Stomach (tissue), 19 donors: ENCODE measurements at places on chromosomes 1 and 21. TPM values are rescaled to one million over a fixed set of nuclear protein-coding genes. Genes with fewer than 3 reads are reported as not detected.
A peak's percentile ranks its signal among the peaks of the same experiment; 100 is the strongest.

DNA sequence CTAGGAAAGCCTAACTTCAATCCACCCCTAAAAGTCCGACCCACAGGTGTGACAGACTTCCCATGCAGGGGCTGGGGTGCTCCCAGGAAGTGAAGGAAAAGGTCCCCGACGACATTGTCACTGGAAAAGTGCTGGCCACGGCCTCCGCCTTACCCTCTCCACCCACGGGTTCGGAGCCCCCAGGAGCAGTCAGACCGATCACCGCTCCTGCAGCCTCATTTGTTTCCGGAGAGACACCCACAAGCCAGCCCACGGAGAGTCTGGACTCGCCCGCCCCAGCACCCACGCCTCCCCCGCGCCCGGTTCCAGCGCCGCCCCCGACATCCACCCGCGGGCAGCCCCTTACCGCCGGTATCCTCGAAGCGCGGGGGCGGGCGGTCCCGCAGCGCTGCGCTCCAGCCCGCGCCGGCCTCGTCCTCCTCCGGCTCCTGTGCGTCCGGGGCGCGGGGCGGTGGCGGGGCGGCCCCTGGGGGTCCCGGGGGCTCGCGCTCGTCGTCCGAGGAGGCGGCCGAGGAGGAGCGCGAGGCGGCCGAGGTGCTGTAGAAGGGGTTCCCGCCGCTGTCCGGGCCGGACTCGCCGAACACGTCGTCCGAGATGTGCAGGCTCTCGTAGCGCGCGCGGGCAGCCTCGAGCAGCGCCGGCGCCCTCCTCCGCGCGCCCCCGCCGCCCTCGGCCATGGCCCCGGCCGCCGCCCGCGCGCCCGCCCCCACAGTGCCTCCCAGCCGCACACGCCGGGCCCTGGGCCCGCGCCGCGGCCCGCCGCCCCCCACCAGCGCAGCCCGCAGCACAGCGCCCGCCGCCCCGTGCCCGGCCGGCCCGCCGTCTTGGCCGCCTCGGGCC, 660 bp downstream of the PGBD5 start:
- DNase-seq: no peak

- DNase-seq: peak; percentile 63
Observed at GRCh38 chr1:54371038-54371941, 34.9 kb downstream of the SSBP3 start.

Gene C4BPB
- not detected for total RNA-seq

Gene SPATA6
- total RNA-seq: 20.4 TPM

DNA sequence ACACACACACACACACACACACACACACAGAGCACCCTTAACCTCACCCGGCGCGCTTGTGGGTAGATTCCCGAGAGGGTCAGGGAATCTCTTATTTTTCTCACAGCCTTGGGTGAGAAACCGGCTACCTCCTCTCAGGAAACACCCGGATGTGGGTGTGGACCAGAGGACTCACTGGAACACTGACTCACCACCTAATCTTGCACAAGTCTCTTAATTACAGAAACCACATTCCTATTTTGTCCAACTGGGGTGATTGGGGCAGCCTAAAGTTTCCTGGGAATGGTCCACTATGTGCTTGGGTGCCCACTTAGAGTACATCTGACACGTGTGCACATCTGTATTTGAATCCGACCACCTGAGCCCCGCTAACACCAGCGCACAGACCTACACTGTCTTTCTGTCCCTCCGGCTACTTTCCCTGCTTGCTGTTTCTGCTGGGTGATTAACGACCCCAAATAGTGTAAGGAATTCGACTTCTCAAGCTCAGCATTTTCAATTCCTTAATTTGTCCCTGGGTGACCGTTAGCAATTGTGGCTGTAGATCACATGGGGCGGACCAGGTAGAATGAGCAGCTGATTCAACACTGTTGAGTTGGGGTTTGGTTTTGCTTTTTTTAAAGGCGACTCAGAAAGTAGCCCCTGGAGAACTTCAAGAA, 14.0 kb upstream of the TBX15 start:
- DNase-seq: no peak

- no peak for DNase-seq
Observed at GRCh38 chr1:218636548-218636947, 291.4 kb downstream of the TGFB2 start.

DNA sequence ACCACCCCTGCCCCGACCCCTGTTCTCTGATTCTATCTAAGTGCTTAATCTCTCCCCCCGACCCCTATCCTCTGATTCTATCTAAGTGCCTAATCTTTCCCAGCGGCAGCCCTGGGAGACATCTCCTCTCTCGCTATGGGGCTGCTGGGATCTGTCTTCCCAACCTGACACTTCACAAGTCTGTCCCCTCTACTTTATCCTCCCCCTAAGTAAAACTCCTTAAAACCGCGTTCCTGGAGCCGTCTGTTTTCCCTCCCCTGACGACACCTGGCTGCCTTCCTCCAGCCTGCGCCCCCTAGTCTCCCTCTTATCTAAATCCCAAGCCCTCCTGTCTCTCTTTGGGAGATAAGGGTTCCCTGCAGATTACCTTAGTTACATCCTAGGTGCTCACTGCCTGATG, 30.5 kb downstream of the EPHB2 start:
- DNase-seq: no peak

GRCh38 chr1:103960710-103961109, 211.0 kb downstream of the AMY1C start:
- no peak for DNase-seq

Gene TFF3
- total RNA-seq: 12.1 TPM

Gene MYOM3
- 1.7 TPM for total RNA-seq

- no peak for DNase-seq
Observed at GRCh38 chr1:209102120-209102519, 481.4 kb upstream of the CAMK1G start.

Gene FCRL5
- not detected for total RNA-seq

DNA sequence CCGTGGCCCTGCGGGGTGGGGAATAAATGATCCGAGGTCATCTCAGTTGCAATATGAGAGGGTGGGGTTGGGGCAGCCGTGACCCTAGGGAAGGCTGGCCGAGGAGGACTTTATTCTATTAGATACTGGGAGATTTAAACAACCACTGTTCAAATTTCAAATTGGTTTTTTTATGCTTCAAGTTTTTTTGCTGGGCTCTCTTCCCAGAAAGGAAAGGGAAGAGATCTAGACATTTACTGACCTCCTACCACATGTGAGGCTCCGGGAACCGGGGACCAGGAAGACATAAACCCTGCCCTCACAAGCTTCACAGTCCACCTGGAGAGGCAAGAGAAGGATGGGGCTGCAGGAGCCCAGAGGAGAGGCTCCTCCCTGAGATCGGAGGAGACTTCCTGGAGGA, 207.3 kb downstream of the FOXD2 start:
- no peak for DNase-seq
